Stimulated activated CD4-positive, alpha-beta T cell treated with anti-CD3 and anti-CD28 coated beads, Interleukin-1b, Interleukin-23, amount 100 ng/mL, for 4 hours (primary cell): ENCODE measurements at places on chromosomes 6 and 20.

- DNase-seq, result no peak
Measured at GRCh38 chr6:109323241-109323640, 59.0 kb downstream of the CD164 start.

DNA sequence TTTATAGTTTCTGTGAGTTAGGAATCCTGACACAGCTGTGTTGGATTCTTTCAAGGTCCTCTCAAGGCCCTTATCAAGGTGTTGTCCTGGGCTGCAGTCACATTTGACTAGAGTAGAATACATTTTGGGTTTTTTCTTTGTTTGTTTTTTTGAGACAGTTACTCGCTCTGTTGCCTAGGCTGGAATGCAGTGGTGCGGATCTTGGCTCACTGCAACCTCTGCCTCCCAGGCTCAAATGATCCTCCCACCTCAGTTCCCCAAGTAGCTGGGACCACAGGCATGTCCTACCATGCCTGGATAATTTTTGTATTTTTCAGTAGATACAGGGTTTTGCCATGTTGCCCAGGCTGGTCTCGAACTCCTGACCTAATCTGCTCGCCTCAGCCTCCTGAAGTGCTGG lies 15.7 kb downstream of the NFYA start:
- no peak for DNase-seq

GRCh38 chr6:87705070-87705691 lies 3.1 kb upstream of the AKIRIN2 start:
- no peak for DNase-seq

GRCh38 chr20:36645998-36646397 lies at the start of gene SLA2:
TSS of gene SLA2 (minus strand) at chr20:36646196. CDS start at chr20:36641335, 4,861 bp downstream.
- peak; percentile 41 for DNase-seq
